DMS53 (cell line): ENCODE measurements at places on chromosomes 2 and 18.

GRCh38 chr18:25180973-25181548, 170.9 kb downstream of the ZNF521 start:
- no peak for DNase-seq

GRCh38 chr2:189327879-189328847, 113.1 kb upstream of the WDR75 start:
- DNase-seq = no peak

DNA sequence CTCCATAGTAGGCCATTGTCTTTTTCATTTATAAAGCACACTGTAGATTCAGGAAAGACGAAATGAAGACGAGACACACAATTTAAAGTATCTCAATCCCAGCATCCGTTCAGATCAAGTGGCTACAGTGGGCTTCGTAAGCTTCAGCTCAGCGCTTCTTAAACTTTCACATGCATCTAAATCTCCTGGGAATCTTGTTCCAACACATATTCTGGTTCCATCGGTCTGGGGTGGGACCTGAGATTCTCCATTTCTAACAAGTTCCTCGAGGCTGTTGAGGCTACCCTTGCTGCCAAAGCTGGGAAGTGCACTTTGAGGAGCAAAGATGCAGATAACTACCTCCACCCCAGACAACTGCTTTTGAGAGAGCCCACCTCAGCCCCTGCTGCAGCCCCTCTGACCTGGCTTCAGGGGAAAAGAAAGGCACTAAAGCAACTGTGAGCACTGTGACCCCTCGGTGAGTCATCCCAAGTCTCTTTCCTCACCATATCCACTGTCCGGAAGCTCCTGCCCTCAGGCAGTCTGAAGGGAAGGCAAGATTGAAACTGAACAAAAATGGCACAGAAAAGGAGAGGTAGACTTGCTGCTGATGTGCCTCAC, 201.1 kb upstream of the FBXO11 start:
- peak; percentile 43 for DNase-seq

- DNase-seq = peak; percentile 77
Observed at GRCh38 chr18:67425672-67426071, 90.8 kb downstream of the DSEL start.

GRCh38 chr2:131046028-131046917, 47.0 kb downstream of the FAM168B start:
- DNase-seq = peak; percentile 2

- DNase-seq = peak; percentile 23
Observed at GRCh38 chr2:24825883-24826772, 32.9 kb downstream of the CENPO start.

- DNase-seq = peak; percentile 66
Observed at GRCh38 chr18:2627821-2628276, 27.7 kb upstream of the SMCHD1 start.

- DNase-seq = no peak
Observed at GRCh38 chr2:64839844-64840243, 149.4 kb upstream of the SLC1A4 start.

DNA sequence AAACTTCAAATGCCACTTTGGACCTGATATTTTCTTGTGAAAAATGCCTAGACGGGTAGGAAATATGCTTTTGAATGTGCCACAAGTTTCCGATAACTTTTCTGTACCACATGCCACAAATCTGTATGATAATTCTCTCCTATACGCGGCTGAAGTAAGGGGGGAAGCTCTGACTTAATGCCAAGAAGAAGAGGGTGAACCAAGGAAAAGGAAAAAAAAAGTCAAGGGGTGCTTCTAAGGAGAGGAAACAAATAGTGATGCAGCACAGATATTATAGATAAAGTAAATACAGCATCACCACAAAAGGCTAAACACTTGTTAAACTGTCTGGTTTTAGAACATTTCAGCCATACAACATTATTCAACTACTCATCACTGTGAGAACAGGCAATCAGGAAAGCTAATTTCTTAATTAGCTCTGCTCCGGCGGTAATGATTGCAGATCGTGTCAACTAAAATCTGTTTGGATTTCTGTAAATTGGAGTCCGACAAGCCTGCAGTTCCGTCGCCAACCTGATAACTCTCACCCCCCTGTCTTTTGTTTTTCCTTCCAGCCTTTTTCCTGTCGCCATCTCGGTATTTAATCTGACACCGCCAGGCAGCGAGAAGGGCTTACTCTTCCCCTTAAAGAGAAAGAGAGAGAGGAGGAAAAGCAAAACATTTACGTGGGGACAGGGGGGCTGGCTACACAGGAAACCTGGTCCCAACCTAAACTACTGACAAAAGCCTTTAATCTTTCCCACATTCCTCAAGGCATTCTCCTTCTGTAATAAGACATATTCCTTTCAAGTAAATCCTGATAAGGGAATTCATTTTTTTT, 67.5 kb downstream of the ZEB2 start:
- DNase-seq = no peak

GRCh38 chr18:75450906-75451305, 23.4 kb upstream of the SMIM21 start:
- no peak for DNase-seq

GRCh38 chr2:31052284-31052683, 86.0 kb downstream of the GALNT14 start:
- no peak for DNase-seq

DNA sequence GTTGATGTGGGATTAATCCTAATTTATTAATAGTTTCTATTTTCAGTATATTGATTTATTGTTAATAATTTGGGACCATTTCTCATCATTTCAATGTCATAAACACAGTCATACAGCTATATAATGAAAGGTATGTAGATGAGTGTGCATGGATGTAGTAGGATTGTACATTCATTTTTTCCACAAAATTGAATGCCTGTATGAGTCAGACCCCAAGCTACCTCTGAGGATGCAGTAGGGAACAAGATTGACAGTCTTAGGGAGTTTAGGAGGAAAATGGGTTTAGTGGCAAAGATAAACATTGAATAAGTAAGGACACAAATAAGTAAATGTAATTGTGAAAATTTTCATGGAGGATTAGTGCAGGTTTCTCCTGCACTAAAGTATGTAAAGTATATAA, 14.1 kb upstream of the TMEFF2 start:
- DNase-seq = no peak

GRCh38 chr18:35038881-35039491, 2.2 kb upstream of the MAPRE2 start:
- no peak for DNase-seq

DNA sequence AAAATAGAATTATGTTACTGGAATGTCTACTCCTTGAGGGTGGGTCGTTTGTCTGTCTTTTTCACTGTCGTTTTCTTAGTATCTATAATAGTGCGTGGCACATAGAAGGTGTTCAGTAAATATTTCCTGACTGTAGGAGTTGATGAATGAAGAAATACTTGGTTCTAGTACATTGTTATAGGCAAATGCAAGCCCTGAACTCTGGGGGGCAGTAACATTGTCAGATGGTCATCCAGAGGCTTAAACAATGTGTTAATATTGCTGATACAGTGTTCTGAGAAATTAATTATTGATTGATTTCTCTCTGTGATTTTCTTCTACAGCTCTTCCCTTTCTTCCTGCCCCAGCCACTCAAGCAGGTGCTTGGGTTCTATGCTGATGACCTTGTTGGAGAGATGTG, 24.4 kb upstream of the THOC1 start:
- DNase-seq = no peak

- DNase-seq = no peak
Observed at GRCh38 chr2:6224267-6224666, 532.1 kb downstream of the SOX11 start.

DNA sequence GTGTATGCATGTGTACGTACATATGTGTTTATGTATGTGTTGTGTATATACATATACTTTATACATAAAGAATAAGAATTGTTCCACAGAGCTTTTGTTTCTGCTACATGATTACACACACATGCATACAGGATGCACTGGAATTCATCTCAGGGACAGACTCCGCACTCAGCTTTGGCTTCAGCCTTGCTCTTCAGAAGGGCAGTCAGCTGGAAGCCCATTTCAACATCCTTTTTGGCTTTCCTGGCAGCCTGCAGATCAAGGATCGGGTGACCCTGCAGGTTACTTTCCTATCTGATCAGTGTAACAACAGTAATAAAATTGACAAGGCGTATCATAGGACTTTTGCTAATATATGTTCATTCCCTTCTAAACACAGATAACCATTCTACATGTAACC, 144.1 kb upstream of the COPS8 start:
- DNase-seq = no peak

DNA sequence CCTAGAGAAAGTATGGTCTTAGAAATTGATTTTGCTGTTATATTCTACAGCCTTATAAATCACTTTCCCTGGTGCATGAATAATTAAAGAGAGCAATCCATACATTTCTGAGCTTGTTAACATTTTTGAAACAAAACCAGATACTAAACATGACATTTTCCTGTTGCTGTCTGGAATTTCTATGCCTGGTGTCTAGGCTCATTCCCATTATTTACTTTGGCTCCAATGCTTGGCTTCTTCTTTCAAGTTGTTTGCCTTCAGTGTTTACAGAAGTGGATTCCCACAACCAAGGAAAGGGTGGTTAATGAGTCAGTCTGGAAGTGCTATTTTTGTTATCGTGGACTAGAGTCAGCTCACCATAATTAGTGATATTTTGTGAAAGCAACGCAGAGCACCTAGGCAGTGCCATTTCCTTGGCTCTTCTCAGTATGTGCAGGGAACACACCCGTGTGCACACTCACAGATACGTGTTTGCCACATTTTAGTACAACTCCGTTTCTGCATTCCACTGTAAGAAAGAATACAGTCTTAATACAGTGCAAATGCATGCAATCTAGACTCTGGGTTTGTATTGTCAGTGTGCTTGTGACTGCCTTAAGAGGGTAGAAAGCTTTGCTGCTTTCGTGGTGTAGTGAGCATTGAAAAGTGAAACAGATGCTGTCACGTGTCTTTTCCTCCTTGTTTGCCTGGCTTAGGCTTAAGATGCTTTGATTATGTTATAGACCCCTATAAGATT, 185.0 kb upstream of the RASGRP3 start:
- DNase-seq = peak; percentile 77

- no peak for DNase-seq
Observed at GRCh38 chr2:97747285-97747684, 33.9 kb downstream of the ZAP70 start.

- DNase-seq = no peak
Observed at GRCh38 chr2:119086327-119086726, 72.2 kb downstream of the C1QL2 start.

- DNase-seq = peak; percentile 76
Observed at GRCh38 chr18:33051407-33051806, 278.6 kb upstream of the KLHL14 start.

GRCh38 chr2:168515502-168515901, 59.4 kb downstream of the CERS6 start:
- DNase-seq = no peak

GRCh38 chr2:239208465-239209180, 192.2 kb downstream of the HDAC4 start:
- peak; percentile 80 for DNase-seq

GRCh38 chr2:44549099-44549471, 187.3 kb downstream of the CAMKMT start:
- no peak for DNase-seq

- DNase-seq = no peak
Observed at GRCh38 chr2:180660881-180661685, 319.3 kb upstream of the UBE2E3 start.

- peak; percentile 90 for DNase-seq
Observed at GRCh38 chr2:9333591-9334171, 89.6 kb downstream of the ITGB1BP1 start.
